ENCODE measurements at places on chromosomes 4 and X.
A peak's percentile ranks its signal among the peaks of the same experiment; 100 is the strongest.

DNA sequence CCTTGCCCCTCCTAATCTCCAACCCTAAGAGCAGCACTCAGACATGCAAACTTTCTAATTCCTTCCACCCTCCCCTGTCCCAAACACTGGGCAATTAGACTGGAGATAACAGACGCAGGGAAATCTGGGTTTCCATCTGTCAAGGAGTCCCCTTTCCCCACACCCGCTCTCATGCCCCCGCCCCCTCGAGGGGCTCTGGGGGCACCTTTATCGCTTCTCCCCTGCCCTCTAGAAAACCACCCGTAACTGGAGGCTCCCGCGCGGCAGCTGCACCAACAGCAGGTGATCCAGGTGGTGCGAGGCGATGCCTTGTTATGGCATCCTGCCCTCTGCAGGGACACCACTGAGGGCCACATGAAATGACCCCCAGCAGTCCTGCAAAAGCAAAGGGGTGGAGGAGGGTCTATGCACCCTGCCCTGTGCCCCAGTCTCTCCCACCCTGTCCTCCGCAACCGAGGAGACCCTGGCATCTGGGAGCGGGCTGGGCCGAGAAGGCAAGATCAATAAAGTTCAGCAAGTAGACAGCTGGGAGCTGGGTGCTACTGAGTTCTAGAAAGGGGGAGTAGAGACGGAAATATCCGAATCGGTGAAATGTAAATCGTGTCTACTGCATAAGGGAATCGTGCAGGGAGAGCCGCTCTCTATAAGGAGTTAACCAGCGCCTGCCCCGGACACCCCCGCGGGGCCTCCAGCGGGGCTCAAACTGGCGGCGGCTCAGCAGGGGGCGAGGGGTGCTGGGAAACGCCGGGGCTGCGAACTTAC is 1.6 kb downstream of the KCTD8 start:
- DNase-seq = no peak

- DNase-seq = no peak
These were observed 195.0 kb upstream of the GPRIN3 start for GRCh38 chr4:89502581-89502980.

- no peak for DNase-seq
These were observed 15.7 kb downstream of the JADE1 start for GRCh38 chr4:128825226-128825625.

GRCh38 chrX:53284684-53285447 is 3.5 kb upstream of the IQSEC2 start:
- DNase-seq = peak; percentile 3

- no peak for DNase-seq
These were observed 113.8 kb upstream of the ENPP6 start for GRCh38 chr4:184331268-184331995.

DNA sequence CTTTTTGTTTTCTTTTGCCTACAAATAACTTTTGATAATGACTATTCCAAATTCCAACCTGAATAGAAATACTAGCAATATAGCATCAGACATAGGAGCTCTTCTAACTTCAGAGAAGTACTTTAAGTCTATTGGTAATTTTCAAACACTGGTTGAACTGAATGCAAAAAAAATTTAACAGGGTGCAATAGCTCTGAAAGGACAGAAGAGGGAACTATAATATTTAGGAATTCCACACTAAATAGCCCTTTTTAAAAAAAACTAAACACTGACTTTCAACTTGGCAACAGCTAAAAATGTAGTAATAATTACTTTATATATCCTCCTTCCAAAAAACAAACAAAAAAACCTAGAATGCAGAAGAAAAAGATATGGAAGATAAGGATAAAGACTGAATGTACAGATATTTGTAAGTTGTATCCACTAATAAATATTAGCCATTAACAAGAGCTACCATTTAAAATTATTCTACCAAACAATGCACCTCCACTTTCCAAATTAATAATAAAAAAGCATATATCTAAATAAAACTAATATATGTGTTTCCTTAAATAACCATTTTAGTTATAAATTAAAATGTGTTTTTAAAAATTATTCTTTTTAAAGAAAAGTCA is 81.4 kb downstream of the FBXW7 start:
- DNase-seq = no peak

GRCh38 chr4:39029752-39030694 is 2.2 kb downstream of the TMEM156 start:
- DNase-seq = no peak

DNA sequence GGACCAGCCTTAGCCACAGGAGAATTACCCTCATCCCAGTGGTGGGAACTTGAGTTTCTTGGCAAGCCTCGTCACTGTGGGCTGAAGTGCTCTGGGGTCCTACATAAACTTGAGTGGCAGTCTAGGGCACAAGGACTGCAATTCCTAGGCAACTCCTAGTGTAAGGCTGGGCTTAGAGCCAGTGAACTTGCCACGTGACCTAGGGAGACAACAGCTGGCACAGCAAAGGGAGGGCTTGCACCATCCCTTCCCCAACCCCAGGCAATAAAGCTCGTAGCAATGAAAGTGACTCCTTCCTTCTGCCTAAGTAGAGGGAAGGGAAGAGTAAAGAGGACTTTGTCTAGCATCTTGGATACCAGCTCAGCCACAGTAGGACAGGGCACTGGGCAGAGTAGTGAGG is 81.8 kb downstream of the TEX11 start:
- no peak for DNase-seq

DNA sequence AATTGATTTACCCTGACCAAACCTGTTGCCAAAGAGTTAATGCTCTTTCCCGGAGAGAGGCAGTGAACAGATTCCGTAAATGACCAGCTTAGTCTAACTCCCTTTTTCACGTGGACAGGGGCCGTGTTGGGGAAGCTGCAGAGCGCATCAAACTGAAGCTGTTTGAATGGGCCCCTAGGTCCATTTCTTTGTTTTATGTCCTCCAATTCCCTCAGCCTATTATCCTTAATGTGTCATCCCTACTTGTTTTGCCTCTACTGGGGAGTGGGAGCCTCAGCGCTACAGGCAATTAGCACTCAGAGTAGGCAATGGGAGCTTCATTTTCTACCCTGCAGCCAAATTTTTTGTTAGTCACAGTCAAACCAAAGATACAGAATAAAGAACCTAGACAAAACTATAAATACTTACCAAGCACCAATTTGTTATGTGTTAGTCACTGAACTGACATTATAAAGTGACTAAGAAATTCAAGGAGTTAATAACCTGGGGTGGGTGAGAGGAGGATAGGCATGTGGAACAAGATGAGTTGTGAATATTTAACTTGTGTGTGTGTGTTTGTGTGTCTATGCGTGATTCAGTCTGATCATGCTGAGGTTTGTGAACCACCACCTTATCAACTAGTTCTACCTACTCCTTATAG is 417.4 kb downstream of the PACRGL start:
- DNase-seq = no peak

DNA sequence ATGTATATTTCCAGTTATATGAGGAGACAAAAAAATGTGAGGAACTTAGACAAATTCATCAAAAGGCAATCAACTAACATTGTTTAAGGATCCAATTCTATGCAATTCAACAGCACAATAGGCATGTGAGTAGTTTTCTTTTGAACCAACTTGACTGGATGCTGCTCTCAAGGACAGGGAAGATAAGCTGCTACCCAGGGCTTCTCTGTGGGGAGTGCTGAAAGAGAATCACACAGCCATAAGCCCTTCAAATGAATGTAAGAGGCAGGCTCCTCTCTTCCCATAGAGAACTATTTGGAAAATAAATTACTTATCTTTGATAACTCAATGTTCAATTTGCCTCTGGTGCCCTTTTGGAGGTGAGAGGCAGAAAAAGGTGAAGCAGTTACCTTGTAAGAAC is 1413.6 kb downstream of the PCDH7 start:
- DNase-seq = no peak

DNA sequence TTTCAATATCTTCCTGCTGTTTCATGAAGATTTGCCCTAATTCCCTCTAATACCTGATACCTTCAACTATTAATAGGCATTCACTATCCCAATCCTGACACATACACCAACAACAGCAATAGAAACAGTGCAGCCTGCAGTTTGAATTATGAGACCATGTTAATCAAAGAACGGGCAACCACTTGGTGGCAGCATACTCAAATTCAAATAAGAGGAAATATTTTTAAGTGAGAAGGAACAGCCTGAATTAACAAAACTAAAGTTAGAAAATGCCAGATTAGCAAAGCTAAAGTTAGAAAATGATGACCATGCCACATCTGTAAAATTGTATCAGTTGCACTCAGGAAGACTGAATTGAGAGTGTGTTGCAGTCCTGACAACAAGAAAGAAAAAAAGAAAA is 204.9 kb downstream of the SMARCA1 start:
- DNase-seq = no peak

DNA sequence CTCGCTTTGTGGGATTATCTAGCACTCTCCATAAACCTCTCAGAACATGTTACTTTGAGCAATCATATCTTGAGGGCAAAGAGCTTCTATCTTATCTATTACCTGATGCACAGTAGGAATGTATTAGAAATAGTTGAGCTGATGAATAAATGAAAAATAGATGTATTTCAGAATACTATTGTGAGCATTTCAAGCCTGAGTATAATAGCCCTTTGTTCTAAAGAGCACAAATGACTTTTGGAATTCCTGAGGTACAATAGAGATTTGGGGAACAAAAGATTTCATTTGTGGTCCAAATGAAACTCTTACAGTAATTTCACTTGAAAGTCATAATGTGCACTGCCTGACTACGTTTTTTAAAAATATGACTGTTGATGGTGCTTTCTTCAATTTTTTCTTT is 159.5 kb downstream of the UGT8 start:
- DNase-seq = no peak

- DNase-seq = no peak
These were observed 30.9 kb downstream of the SLAIN2 start for GRCh38 chr4:48372272-48372671.

GRCh38 chrX:44314259-44314734 is 29.2 kb downstream of the EFHC2 start:
- peak; percentile 24 for DNase-seq

DNA sequence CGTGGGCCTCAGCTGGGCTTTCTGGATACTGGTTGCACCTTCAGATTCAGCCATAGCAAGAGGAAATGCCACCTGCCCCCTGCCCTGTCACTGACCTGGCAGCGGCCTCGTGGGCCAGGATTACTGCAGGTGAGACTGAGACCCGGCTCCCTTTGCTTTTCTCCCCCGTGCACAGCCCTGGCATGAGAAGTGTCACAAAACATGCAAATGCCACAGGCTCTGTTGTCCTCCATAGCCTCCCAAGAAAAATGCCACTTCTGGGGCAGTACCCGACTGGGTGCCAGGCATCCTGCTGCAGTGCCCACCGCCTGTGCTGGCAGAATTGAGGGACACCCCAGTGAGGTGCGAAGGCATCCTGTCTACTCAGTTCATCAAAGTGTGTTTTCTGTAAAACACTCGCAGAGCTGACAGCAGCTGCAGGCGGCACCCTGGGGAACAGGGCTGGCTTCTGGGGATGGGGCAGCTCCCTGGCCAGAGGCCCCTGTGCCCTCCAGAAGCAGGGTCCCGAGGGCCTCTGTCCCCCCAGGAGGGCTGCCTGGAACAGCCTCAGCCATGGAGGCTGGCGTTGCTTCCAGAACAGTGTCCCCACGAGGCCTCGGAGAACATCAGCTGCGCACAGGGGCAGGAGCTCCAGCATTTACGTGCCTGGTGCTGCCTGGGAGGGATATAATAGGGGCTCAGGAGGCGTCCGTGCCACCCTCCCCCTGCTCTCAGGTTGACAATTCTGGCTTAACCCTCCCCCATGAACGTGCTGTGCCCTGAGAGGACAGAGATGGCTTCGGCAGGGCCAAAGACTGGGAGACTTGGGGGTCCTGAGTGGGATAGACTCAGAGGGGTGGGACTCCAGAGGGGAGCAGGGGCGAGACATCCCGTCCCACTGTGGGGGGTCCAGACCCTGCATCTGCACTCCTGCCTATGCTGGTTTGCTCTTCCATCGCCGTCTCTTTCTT is 99.5 kb upstream of the NKX1-1 start:
- DNase-seq = no peak

DNA sequence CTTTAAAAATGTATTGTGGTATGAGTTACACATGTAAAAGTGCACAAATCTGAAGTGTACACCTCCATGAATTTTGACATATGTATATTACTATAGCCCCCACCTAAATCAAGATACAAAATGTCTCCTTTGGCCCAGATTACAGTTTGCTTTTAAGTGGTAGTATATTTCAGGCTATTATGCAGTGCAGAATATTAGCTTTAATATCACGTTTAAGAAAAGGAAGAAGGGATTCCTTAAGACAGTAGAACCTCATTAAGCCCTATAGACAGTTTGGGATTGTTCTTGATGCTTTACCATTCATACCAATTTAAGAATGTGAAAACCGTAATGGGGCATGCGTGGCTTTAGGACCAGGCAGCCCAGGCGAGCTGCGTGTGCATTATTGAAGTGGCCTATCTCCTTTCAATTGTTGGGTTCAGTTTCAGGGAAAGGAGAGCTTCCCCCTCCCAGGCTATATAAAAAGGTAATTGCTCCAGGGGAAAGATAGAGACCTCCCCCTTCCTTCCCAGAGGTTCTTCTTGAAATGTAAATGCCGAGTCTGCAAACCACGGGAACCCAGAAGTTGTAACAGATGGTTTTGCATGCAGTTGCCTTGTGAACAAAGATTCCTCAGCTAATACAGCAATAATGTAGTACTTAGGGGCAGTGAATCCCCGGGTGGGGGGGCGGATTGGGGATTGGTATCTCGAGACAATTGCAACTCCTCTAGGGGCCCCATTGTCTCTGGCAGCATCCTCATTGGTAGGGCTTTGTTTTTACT is 106.1 kb downstream of the UCHL1 start:
- DNase-seq = no peak

DNA sequence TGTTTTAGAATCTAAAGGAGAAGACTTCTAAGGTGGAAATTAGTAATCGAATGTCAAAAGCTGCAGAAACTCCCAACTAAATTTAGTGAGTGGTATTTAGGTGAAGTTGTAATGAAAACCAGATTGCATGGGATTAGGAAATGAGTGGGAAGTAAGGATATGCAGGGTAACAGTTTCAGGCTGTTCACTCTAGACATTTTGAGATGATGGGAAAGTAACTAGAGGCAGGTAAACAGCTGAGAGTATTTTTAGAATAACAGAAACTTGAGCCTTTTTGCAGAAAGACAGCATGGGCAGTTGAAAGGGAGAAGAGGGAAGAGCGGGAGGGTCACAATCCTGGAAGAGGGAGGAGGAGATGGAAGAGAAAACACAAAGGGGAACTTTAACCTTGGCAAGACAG is 12.7 kb downstream of the SPRY1 start:
- DNase-seq = no peak

DNA sequence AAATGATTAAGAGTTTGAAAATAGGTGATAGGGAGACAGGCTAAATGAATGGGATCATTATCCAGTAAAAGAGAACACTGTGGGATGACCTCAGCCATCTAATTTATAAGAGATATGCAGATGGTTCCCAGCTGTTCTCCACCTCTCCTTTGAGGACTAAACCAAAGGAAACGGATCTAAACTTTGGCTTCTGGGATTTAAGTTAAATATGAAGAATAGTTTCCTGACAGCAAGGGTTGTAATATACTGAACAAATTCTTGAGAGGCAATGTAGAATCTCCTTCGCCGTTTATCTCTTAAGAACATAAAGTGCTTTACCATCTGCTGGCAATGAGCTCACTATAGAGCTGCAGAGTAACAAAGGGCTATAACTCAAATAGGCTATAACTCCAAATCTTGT is 35.4 kb upstream of the HPGDS start:
- DNase-seq = no peak

- no peak for DNase-seq
These were observed 136.0 kb downstream of the NKX6-1 start for GRCh38 chr4:84362896-84363655.

Data from KG1 (cell line).